Stimulated activated CD4-positive, alpha-beta T cell treated with anti-CD3 and anti-CD28 coated beads, Interleukin-15, amount 100 ng/mL, for 24 hours (primary cell): ENCODE measurements at places on chromosomes 7 and 10.

DNA sequence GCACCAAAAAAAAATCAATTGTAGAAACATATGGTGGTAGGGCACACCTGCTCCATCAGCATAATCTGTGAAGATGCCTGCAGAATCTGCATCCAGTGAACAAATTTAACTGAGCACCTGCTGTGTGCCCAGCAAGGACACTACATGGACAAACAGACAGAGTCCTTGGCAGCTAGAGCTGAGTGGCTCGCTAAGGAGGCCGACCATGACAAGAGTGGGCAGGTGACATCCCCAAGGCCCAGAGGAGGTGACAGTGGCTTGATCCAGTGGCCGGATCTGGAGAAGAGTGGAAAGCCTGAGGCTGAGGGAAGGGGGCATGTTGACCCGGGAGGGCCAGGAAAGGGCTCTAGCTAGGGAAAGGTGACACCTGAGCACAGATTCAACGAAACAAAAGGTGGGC lies 68.1 kb downstream of the MAD1L1 start:
- no peak for DNase-seq

DNA sequence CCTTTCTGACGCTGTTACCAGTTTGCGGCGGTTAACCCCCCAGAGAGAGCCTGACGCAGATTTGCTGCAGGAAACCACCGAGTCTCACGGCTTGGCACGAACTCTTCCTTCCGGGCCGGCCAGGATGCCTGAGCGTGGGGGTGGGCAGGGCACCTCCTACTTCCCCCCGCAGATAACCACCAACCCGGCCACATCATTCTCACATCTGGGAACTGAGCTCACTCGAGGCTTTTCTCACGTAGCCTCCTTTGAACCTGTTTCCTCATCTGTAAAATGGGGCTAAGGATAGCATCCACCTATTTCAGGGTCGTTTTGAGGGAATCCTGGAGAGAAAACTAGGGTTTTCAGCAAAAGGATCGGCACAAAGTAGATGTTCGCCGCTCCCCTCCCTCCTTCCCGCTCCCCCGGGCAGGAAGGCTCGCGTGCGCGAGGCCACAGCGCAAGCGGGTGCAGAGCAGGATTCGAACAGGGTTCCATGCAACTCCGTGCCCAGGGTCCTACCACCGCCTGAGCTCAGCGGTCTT lies 23.6 kb downstream of the DDIT4 start:
- DNase-seq, result peak; percentile 97

DNA sequence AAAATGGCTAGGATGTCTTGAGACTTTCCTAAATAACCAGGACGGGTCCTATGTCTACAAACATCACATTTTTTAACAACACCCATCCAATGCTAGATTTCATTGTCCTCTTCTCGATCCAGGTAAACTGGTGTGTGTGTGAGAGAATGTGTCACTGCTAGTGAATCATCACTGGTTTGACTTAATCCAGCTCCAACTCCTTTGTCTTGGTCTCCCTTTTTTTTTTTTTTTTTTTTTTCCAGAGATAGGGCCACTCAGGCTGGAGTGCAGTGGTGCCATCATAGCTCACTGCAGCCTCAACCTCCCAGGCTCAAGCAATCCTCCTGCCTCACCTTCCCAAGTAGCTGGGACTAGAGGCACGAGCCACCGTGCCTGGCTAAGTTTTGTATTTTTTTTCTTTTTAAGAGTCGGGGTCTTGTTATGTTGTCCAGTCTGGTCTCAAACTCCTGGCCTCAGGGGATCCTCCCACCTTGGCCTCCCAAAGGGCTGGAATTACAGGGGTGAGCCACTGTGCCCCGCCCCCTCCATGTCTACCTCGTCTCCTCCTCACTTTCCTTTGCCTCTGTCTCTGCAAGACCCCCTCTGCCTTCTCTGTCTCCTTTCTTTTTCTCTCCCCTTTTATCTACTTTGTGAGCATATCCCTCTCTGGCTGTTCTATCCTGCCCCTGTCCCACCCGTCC lies 2.2 kb upstream of the UFSP1 start:
- DNase-seq, result no peak

DNA sequence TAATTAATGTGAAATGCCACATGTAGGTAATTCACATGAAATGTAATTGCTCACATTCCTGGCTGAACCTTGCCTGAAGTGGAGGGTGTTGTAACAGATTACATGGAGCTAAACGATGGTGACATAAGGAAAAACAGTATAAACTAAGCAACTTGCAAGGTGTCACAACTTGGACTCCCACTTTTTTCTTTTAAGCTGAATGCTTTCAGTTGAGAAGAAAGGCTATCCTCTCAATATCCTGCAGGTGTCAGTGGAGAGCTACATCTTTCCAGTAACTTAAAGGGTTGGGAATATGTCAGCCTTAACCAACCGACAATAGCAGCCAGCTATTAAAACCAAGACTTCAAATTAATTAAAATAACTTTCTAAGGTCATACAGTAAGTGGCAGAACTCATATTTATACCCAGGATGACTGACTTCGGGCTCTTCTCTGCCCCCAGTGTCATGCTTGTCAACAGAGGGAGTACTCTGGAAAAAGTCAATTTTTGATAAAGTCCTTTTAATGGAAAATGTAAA lies 33.7 kb downstream of the NRBF2 start:
- DNase-seq, result no peak

DNA sequence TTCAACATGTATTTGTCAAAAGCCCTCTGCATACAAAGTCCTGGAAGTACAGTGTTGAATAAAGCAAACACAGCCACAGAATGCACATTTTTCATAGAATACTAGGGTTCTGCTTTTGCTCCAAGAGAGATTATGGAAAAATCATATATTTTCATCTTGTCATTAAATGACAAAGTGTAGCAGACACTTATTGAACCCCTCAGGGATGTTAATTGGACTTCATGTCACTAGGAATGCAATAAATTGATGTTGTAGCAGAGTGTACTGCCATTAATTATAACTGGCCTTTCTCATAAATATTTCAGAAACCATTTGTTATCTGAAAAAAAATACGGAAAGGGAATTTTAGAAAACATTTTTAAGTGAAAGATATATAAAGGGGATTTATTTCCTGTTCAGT lies 64.5 kb upstream of the TAC1 start:
- DNase-seq, result no peak

DNA sequence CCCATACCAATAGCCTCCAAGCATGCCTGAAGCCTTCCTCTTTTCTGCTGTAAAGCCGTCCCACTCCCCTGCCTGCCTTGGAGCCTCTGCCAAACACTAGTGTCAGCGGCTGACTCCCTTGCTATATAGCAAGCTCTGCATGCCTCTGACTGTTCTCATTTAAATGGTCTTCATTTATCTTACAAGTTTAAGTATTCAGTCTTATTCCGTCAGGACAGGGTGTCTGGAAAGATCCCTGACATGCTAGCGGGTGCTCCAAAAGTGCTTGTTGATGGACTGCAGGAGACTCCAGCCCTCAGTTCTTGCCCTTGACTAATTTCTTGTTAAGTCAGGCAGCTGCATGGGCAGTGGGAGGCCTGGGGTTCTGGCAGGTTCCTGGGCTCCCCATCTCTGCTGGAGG lies 298.7 kb downstream of the GFRA1 start:
- no peak for DNase-seq

DNA sequence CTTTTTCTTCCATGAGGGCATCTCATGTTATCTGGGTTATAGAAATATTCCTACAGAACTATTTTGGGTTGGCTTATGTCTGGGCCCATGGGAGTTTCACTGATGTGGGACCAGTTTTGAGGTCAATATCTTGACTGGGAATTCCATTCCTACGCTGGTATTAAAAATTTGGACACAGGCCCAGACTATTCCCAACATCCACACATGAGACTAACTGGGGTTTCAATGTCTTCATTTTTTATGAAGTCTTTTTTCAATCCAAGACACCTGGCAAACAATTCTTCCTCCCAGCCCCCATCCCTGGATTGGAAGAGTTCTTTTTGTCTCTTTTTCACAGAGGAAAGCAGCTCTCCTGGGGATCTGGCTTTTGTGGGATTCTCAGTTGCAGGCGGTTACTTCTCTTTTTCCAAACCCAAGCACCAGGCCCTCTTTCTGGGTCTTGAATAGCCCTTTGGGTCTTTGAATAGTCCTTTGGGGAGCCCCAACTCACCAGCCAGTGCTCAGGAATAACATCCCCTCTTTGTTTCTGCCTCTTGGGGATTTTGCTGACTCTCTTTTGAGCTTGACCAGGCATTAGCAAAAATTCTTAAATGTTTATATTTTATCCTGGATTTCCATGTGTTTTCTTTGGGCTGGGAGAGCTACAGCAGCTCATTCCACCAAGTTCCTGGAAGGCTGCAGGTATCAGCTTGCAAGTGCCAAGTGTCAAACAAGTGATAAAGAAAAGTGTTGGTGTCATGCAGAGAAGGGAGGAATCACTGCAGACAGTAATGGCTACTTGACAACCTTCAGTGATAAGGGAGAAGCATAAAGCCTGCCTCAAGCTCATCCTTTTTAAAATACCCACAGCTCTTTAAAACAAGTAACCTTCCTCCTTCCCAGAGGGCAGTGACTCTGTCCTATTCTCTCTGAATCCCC lies 234.3 kb downstream of the ADAM12 start:
- DNase-seq, result no peak

DNA sequence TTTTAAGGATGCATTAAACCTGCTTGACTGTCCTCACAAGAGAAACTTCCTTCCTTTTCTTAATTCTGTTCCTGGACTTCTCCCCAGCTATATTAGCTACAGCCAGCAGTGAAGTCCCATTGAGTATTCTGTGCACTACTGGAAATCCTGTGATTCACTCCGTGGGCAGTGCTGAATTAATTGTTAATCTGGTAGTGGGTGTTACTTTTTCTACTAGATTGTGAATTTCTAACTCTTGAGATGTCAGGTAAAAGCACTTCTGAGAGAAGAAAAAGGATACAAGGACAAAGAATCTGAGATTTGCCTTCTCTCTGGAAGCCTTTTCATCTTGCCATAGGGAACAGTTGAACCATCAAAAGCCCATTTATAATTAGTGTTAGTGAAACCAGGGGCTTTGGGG lies 33.9 kb downstream of the CYCS start:
- no peak for DNase-seq

DNA sequence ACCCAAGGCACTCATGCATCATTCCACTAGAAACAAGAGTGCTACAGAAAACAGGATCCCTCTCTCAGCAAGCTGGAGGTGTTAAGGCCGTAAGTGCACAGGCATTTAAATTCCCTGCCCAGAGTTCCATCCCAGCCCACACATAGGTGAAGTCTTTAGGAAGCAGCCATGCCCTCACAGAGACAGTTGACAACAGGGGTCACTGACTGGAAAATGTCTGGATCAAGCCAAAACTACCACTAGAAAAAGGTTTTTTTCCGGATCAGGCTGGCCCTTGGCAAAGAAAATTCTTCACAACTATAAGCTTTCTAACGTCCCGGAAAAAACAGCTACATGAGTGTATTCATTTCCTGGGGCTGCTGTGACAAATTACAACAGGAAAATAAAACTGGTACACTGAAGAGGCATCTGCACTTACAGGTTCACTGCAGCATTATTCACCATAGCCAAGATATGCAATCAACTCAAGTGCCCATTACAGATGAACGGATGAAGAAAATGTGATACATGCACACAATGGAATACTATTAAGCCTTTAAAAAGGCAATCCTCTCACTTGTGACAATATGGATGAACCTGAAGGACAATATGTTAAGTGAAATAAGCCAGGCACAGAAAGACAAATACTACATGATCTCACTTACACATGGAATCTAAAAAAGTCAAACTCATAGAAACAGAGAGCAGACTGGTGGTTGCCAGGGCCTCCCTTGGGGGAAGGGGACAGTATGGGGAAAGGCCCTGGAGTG lies 52.5 kb downstream of the SLC25A13 start:
- no peak for DNase-seq

GRCh38 chr10:10385831-10386230 lies 631.8 kb upstream of the CELF2 start:
- DNase-seq, result no peak

DNA sequence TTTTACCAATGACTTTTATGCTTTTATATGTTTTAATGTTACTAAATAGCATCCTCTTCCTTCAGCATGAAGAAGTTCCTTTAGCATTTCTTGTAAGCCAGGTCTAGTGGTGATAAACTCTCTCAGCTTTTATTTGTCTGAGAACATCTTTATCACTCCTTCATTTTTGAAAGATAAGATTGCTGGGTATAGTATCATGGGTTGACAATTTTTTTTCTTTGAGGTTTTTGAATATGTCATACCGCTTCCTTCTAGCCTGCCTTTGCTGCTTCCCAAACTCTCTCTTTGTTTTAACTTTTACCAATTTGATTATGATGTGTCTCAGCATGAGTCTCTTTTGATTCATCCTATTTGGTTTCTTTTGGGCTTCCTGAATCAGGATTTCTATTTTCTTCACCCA lies 108.2 kb upstream of the KAT6B start:
- DNase-seq, result no peak

DNA sequence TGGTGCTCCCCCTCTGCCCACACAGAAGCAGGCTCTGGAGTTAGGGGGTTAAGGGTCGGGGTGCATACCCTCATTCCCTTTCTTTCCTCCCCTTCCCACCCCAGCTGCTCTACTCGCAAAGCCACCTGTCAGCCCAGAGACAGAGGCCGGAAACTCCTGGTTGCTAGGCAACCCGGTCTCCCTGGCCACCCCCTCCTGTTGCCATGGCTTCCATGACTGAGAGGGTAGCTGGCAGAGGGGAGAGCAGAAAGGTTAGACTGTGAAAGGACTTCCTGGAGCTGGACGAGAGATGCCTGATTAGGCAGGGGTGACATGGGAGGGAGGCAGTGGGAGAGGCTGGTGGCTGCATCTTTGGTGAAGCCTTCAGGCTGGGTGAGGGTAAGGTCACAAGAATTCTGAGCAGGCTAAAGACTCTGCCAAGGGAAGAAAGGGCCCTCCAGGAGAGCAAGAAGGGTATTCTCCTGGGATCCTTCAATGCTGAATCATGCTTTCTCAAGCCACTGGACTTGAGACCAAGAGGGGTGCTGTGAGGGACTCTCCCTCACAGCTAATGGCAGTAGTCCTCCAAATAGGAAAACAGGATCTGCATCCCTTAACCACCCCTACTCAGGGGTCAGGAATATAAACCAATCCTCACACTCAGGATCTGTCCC lies 5.4 kb downstream of the PSD start:
- DNase-seq, result peak; percentile 63

DNA sequence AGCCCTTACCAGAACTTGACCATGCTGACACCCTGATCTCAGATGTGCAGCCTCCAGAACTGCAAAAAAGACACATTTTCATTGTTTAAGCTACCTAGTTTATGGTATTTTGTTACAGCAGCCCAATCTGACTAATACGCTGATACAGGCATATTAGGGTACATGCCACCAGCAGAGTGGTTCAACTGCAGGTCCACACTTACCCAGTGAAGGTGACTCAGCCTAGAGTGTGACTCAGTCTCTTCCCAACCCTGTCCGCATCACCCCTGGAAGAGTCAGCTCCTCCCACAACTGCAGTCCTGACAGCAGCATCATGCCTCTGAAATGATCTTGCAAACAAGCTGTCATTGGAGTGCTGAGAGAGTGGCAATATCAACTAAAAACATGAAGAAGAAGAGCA lies 30.8 kb upstream of the GOT1 start:
- no peak for DNase-seq

GRCh38 chr10:36504758-36505157 lies 620.6 kb upstream of the ANKRD30A start:
- no peak for DNase-seq

DNA sequence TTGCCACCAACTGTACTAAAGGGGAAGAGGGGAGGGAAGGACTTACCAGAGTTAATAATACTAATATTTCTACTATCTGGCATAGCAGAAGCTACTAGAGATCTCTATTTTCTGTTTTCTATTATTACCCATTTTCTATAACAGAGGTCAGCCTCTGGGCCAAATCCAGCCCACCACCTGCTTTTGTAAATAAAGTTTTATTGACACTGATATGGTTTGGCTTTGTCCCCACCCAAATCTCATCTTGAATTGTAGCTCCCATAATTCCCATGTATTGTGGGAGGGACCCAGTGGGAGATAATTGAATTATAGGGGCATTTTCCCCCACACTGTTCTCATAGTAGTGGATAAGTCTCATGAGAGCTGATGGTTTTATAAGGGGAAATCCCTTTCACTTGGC lies 45.9 kb upstream of the CUL1 start:
- no peak for DNase-seq
